CD4-positive, alpha-beta memory T cell (primary cell): ENCODE measurements at places on chromosomes 11 and 22.

- H3K27ac ChIP-seq, result no peak overlapping the region
- no peak for DNase-seq
- no peaks in the 10 kb centered on the region for H3K36me3 ChIP-seq
- no peak overlapping the region for H3K4me3 ChIP-seq
- no peaks in the 10 kb centered on the region for H3K27me3 ChIP-seq
- no peaks in the 10 kb centered on the region for H3K4me1 ChIP-seq
These were observed 32.2 kb upstream of the SHANK2 start for GRCh38 chr11:71284525-71285092.

- no peak for DNase-seq
- H3K4me1 ChIP-seq, result no peaks in the 10 kb centered on the region
- no peaks in the 10 kb centered on the region for H3K36me3 ChIP-seq
- H3K4me3 ChIP-seq, result no peak overlapping the region
- no peaks in the 10 kb centered on the region for H3K27me3 ChIP-seq
These were observed 243.1 kb downstream of the KCNA4 start for GRCh38 chr11:29773656-29774264.

DNA sequence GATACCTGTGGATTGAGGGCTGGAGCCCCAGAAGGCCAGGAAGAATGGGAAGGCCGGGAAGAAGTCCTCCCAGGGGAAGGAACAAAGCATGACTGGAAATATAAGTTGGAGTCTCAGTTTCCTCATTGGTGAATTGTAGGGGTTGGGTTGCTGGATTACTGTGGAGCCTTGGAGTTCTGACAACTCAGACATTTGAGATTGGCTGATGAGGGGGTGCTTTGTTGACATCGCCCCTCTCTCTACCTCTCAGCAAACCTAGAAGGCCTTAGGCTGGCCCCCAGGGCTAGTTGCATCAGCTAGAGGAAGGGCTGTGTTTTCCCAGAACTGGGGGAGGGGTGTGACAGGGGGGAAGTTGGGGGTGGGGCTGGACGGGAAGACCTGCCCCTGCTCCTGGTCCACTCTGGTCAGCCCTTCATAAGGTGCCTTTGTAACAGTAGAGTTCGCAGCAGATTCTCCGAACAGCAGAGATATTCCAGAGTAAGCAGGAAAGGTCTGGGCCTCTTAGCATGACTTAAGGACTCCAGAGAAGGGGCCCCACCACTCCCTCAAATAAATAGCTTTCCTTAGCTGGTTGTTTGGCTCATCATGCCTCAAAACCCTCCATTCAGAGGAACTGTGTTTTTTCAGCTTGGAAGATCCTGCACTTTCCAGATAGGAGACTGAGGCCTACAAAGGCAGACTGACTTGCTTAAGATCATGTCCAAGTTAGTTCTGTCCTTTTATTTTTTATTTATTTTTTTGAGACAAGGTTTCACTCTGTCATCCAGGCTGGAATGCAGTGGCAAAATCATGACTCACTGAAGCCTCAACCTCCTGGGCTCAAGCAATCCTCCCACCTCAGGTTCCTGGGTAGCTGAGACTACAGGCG lies 12.5 kb upstream of the THRSP start:
- H3K4me3 ChIP-seq, result no peak overlapping the region
- H3K36me3 ChIP-seq, result no peaks in the 10 kb centered on the region
- DNase-seq, result no peak

DNA sequence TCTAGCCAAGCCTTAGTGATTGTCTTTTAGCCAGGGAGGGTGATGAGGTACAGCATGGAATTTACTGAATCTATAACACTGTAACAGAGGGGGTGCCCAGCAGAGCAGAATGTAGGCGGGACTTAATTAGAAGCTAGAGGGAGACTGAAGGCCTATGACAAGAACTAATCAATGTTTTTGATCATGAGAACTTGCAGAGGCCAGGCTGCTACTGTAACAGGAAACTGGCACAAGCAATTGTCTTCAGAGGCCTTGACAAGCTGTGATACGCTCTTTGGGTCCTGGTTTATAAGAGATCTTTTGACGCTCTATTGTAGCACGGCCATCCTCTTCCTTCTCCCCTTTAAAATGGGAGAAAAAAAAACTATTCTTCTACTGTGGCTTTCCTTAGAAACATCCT lies 1297.3 kb downstream of the JRKL start:
- no peak overlapping the region for H3K4me3 ChIP-seq
- no peaks in the 10 kb centered on the region for H3K27me3 ChIP-seq
- H3K36me3 ChIP-seq, result no peaks in the 10 kb centered on the region
- no peak for DNase-seq
- H3K27ac ChIP-seq, result no peak overlapping the region

DNA sequence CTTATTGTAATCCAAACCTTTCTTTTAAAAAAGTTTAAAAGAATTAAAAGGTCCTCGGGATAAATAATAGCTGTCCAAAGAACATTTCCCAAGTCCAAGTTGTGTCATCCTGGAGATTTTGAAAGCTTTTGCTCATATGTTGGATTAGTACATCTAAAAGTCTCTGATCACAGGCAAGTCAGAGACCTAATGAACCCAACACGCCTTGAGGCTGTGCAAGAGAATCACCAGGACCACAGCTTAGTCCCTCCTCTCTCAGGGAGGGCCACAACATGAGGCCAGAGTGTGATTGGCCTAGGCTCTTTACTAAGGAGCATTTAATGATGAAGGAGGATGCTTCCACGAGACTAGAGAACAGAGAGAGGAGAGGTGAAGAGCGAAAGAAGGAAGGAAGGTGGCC lies 98.7 kb upstream of the OR5AK2 start:
- H3K27ac ChIP-seq, result no peak overlapping the region
- H3K4me3 ChIP-seq, result no peak overlapping the region
- H3K4me1 ChIP-seq, result no peaks in the 10 kb centered on the region
- no peaks in the 10 kb centered on the region for H3K27me3 ChIP-seq

- H3K36me3 ChIP-seq, result no peaks in the 10 kb centered on the region
- H3K4me1 ChIP-seq, result no peaks in the 10 kb centered on the region
- no peak overlapping the region for H3K4me3 ChIP-seq
These were observed 45.2 kb downstream of the CLPB start for GRCh38 chr11:72389116-72389515.
